ENCODE measurements at places on chromosomes 11 and 22. TPM values are rescaled to one million over a fixed set of nuclear protein-coding genes. Genes with fewer than 3 reads are reported as not detected.

Gene FXYD6
- polyA plus RNA-seq, result 25.6 TPM

Gene KCNJ4
- polyA plus RNA-seq, result not detected

Gene PDGFD
- polyA plus RNA-seq, result 9.0 TPM

Gene MYBPC3
- polyA plus RNA-seq, result 1.0 TPM

Gene ACTN3
- polyA plus RNA-seq, result 0.03 TPM

Gene PAX6
- polyA plus RNA-seq, result 5.3 TPM

Gene MICAL2
- 31.4 TPM for polyA plus RNA-seq

Gene DEFB131B
- polyA plus RNA-seq, result not detected

Gene CCDC116
- polyA plus RNA-seq, result 0.25 TPM

Gene CDPF1
- polyA plus RNA-seq, result 12.1 TPM

Gene THYN1
- 49.5 TPM for polyA plus RNA-seq

Gene OR56A1
- not detected for polyA plus RNA-seq

Gene MMP8
- polyA plus RNA-seq, result not detected

Gene PHOX2A
- polyA plus RNA-seq, result 0.53 TPM

Gene FBLN1
- 95.6 TPM for polyA plus RNA-seq

Gene RIMBP3B
- polyA plus RNA-seq, result not detected

Gene MRGPRX3
- not detected for polyA plus RNA-seq

Gene PGA5
- polyA plus RNA-seq, result 3,688 TPM

Gene DRAP1
- 64.0 TPM for polyA plus RNA-seq

Gene SESN3
- polyA plus RNA-seq, result 3.8 TPM

Gene SLC36A4
- polyA plus RNA-seq, result 3.1 TPM

Gene KCTD17
- polyA plus RNA-seq, result 6.3 TPM

Gene CD3D
- polyA plus RNA-seq, result 4.7 TPM

Gene POU2AF2
- 3.1 TPM for polyA plus RNA-seq

Gene NCR3LG1
- 0.37 TPM for polyA plus RNA-seq

Gene PHLDA2
- polyA plus RNA-seq, result 32.7 TPM

Gene TMEM132A
- 62.9 TPM for polyA plus RNA-seq

Gene CD3G
- 0.18 TPM for polyA plus RNA-seq

Gene OR11H1
- polyA plus RNA-seq, result not detected

Gene CRYBB1
- polyA plus RNA-seq, result 1.2 TPM

Gene GANAB
- polyA plus RNA-seq, result 66.2 TPM

Gene HSPB2
- polyA plus RNA-seq, result 4.0 TPM

Gene HBG2
- 0.75 TPM for polyA plus RNA-seq

Gene DUSP8
- polyA plus RNA-seq, result 2.9 TPM

Gene KRTAP5-7
- 0.10 TPM for polyA plus RNA-seq

Gene OR51B5
- not detected for polyA plus RNA-seq

Gene POGLUT3
- 5.7 TPM for polyA plus RNA-seq

Gene SLC5A4
- polyA plus RNA-seq, result not detected

Gene SLC6A5
- not detected for polyA plus RNA-seq

Gene CDC42BPG
- polyA plus RNA-seq, result 8.9 TPM

Gene RGL4
- polyA plus RNA-seq, result 0.65 TPM

Gene KCNE3
- 14.4 TPM for polyA plus RNA-seq

Gene TMEM121B
- polyA plus RNA-seq, result 0.08 TPM

Gene SMC1B
- polyA plus RNA-seq, result not detected

Data from stomach (tissue), 19 donors.